Ureter (tissue), 1 donor: ENCODE measurements at places on chromosomes 1 and 21. TPM values are rescaled to one million over a fixed set of nuclear protein-coding genes. Genes with fewer than 3 reads are reported as not detected.
A peak's percentile ranks its signal among the peaks of the same experiment; 100 is the strongest.

C1orf53 gene
- total RNA-seq: 1.7 TPM

DNA sequence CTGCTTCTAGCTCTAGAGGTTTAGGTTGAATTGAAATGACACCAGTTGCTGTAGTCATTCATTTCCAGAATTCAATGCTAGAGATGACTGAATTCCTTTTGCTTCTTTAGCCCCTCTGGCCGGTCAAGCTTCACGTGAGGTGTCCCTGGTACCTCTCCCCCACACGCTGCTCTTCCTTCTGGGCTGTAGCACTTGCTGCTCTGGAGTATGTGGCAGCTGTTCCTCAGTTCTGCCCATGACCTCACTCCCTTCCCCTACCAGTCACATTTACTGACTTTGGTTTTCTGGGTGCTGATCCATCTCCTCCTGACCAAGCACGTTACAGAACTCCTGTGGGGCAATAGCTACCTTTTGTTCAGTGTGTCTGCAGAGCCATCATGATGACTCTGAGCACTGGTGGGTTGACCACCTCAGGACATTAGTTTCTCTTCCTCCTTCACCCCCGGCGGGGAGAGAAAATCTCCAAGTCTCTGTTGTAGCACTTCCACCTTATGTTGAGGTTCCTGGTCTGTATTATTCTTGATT lies 128.1 kb downstream of the HHAT start:
- DNase-seq: no peak

DNA sequence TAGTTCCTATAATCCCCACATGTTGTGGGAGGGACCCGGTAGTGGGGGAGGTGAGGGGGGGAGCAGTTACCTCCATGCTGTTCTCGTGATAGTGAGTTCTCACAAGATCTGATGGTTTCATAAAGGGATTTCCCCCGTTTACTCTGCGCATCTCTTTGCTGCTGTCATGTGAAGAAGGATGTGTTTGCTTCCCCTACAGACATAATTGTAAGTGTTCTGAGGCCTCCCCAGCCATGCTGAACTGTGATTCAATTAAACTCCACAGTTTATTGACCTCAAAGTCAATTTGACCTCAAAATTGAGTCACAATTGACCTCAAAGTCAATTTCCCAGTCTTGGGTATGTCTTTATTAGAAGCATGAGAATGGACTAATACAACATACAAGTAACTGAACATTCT lies 19.7 kb downstream of the DPH5 start:
- DNase-seq: no peak

NADK gene
- 80.3 TPM for total RNA-seq

- DNase-seq: no peak
These were observed 289.8 kb downstream of the NTNG1 start for GRCh38 chr1:107430540-107431228.

- DNase-seq: peak; percentile 78
These were observed 34.1 kb upstream of the BTG2 start for GRCh38 chr1:203271018-203271743.

- DNase-seq: no peak
These were observed 37.2 kb upstream of the AGO1 start for GRCh38 chr1:35845766-35846165.

GRCh38 chr1:76082062-76082461 lies 7.5 kb downstream of the ST6GALNAC3 start:
- DNase-seq: no peak

DNA sequence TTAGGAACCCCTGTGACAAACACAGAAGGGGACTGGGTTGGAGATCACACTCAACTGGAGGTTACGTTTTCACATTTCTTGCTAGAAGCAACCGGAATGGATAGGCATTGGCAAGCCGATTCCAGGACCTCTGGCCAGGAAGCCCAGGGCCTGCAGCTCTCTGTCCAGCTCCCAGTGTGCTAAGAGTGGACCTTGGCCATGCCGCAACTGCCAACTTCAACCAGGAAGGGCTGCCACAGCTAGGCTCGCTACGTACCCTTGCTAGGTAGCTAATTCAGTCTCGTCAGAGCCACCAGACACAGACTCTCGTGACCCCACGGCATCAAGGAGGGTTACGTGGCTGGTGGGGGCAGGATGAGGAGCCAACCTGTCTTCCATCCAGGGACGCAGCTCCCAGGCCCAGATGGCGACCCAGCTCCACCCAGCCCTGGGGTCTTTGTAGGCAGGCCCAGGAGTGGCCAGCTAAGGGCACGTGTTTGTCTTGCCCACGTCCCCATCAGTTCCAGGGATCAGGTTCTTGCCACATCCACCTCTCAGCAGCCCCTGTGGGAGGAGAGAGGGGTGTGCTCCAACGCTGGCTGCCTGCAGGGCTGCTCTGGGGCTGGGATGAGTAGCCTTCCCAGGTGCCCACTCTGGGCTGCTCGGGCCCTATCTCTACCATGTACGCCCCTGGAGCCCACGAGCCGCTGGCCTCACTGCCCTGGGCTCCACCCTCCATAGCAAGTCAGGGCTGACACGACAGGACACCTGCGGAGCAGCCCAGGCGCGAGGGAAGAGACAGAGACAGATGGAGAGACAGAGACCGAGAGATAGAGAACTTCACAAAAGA lies 39.2 kb downstream of the UBE2G2 start:
- no peak for DNase-seq

- DNase-seq: peak; percentile 59
These were observed 108.7 kb downstream of the PRDM2 start for GRCh38 chr1:13808729-13809131.

- DNase-seq: no peak
These were observed 158.7 kb downstream of the DISP1 start for GRCh38 chr1:222973561-222973960.

CD84 gene
- 7.7 TPM for total RNA-seq

DNA sequence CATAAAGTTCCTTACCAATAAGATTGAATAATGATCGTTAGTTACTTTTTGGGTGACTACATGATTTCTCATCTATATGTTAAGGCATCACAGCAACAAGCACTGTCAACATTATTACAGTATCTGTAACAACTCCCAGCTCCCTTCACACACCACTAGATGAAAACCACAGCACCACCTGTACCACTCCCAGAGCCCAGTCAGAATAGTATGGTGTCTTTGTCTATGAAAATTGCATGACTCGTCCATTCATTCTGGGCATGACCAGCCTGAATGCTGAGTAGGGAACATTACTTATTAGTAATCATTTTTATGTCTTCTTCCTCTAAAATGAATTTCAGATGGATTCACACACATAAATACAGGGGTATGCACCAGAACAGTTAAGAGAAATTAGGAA lies 7.0 kb downstream of the OLFML2B start:
- no peak for DNase-seq

GRCh38 chr21:28943631-28944030 lies 49.0 kb downstream of the LTN1 start:
- DNase-seq: no peak

RGS18 gene
- total RNA-seq: 1.8 TPM

DNA sequence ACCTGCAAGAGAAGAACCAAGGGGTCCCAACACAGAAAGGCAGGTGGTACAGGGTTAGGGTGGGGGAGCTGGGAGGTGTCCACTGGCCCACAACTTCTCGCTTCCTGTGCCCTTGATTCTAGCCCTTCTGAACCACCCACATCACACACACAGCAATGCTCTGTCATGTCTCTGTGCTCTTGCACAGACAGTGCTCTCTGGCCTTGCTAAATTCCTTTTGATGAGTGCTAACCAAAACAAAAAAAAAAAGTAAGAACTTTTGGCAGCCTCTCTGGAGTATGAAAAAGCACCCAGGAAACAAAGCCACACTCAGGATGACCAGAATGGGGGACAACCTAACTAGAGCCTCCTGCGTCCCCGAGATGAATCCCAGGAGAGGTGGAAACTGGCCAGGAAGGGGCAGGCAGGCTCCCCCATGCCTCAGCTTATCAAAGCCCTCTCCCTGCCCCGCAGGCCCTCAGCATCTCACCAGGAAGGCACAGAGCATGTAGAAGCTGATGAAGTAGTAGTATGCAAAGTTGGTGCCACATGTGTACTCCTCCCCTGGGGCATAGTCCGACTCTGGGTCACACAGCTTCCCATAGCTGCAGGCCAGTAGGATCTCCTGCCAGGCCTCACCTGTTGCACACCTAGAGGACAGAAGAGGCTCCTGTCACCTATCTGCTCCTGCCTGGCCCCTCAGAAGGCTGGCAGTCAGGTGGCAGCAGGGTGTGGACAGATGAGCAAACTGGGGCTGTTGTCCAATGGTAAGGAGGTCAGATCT lies 27.2 kb upstream of the KIF21B start:
- no peak for DNase-seq

DNA sequence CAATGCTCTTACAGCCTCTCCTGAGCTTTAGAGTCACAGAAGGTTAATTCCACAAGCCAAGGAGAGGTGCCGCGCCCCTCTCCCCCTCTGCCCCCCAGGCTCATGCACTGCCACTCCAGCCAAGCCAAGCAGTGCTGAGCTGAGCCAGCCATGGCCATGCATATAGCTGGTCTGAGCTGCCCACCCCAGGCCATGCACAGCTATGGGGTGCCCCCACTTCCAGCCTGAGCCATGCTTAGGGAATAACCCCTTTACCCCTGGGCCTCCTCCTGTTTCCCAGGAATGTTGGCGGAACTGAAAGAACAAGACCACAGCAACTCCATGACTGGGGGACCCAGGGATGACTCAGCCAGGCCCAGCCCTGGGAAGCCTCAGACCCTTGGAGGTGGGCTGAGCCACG lies 34.0 kb upstream of the MAGOH start:
- no peak for DNase-seq

DNA sequence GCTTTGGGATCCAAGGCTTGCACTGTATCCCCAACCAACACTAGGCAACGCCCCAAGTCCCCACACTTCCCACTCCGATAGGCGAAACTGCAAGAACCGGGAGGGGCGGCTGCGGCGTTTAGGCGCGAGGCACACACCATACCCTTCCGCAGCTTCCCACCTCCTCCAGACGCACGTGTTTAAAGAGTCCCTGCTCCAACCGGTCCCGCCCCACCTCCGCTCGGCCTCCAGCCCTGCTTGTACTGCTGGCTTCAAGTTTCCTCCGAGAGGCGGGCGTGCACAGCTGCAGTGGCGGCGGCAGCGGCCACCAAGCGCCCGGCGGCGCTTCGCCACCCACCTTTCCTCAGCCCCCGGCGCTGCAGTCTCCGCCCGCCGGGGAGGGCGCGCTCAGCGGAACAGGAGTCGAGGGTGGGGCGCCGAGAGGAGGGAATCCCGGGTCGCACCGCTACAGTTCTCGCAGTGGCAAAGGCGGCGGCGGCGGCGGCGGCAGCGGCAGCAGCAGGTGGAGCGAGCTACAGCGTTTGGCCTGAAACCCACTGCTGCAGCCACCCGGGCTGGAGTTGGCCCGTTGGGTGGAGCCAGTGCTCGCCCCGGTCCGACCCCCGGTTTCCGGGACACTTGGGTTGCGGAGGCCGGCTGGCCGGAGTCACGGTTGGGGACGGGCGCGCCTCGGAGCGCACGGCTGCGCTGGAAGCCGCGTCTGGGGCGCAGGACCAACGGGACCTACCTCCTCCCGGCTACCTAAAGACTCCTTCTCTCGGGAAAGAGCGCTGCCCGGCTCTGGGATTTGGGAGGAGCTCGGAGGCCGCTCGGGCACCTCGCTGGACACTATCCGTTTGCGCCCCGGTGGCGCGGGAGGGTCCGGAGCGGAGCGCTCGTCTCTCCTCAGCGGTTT lies at the start of gene CNIH3:
Gene CNIH3, plus strand, starts transcription at position 457 of the 895 bp plus-strand sequence. CDS start 858 bp downstream, outside the sequence.
- DNase-seq: no peak

DNA sequence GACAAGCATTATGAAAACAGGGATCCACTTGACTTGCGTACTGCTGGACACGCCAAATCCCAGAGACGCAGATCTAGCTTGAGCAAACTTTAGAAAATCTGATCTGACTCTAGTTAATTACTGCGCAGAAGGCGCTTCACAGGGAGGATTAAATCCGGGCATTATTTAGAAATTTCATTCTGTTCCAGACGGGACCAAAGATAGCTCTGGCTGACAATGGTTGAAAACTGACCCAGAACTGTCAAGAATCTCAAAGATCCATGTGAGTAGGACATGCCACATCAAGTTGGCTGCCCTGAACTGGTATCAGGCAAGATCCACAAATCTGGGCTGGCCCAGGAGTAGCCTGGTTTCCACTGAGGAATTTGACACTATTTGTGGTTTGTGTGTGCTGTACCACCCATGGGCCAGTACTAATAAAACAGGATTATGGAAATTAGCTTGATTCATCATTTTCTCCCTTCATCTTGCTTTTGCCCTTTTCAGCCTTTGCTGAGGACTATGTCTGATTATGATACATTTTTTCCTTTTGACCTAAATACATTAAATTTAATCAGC lies 171.0 kb downstream of the VAV3 start:
- DNase-seq: no peak

DNA sequence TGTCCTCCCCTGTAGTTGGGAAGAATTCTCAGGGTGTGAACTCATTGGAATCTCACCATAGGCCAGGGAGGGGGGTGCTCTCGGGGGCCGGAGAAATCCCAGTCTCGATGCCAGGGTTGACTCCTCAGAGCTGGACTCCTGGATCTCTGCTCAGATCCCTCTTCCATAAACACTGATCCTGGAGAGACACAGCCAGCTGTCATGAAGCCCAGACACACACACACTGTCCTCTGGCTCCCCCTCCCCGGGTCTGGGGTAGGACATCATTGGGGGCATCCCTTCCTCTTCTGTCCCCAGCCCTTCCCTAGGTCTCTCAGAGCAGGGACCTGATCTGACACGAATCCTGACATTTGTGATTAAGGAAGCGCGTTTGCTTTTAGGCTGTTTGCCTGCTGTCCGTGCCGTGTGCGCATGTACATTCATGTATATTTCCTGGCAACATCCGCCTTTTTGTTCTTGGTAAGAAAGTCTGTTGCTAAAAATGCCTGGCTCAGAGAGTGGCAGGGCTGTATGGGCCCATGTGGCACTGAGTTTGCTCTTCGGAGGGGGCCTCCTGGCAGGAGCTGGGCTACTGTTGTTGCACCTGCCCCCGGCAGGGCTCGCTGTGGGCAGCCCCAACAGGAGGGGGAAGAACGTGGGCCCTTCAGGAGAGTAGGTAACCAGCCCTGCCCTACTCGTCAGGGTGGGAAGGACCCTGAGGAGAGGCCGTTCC lies 45.4 kb upstream of the SELENON start:
- DNase-seq: no peak

- peak; percentile 90 for DNase-seq
These were observed 31.8 kb downstream of the DNTTIP2 start for GRCh38 chr1:93846992-93847810.

GRCh38 chr21:32425628-32426027 lies 13.1 kb downstream of the EVA1C start:
- no peak for DNase-seq

DNA sequence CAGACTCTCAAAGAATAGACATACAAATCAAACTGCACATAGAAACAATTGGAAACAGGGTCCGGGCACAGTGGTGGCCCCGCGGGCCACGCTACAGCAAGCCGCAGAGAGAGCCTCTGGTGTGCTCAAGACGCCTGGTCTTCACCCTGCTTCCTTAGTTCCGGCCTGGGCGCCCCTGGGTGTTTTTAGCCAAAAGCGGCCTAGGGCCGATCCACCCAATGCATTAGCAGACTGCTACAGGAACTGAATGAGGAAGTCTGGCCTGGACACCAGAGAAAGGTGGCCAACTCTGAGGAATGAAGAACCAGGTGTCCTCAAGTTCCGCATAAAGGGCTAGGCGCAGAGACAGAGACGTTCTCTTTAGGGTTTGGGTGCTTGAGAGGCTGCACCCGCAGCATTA lies 1.7 kb downstream of the PRRX1 start:
- no peak for DNase-seq

RCAN3 gene
- total RNA-seq: 19.0 TPM

- no peak for DNase-seq
These were observed 1237.4 kb upstream of the TMPRSS15 start for GRCh38 chr21:19640964-19641363.

GRCh38 chr1:234658138-234658537 lies 48.2 kb upstream of the IRF2BP2 start:
- DNase-seq: no peak

- DNase-seq: no peak
These were observed 126.6 kb downstream of the C1orf21 start for GRCh38 chr1:184513421-184513820.

RGS5 gene
- 80.9 TPM for total RNA-seq

GRCh38 chr1:64579767-64580166 lies 109.8 kb downstream of the CACHD1 start:
- DNase-seq: no peak
